ENCODE measurements at places on chromosomes 13 and 19.

DNA sequence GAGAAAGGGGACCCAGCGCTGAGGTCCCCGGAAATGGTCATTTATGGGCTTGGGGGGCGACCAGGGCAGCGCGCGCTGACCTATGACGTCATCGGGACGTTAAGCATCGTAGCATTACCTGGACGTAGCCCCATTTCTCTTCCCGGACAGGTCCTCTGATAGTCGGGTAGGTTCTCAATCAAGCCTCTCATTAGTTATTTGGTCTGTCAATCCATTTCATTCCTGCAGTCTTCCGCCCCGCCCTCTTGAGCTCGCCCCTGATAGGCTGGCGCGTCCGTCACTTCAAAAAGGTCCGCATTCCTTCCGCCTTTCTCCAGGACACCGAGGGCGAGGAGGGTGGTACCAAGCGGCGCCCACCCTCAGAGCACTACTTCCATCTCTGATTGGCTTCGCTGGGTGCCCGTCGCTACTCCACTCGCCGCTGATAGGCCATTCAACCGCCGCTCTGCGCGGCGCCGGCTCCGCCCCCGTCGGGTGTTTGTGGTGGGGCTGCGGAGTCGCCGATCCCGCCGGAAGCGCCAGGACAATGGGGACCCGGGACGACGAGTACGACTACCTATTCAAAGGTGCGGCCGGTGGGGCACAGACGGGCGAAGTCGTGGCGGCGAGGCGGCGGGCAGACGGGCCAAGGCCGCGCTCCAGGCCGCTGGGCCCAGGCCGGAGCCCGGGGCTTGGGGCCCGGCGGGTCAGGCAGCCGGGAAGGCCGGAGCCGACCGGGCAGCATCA is at the start of gene RAB11B:
TSS of gene RAB11B (plus strand) at position 470 of the 726 bp plus-strand sequence. CDS start at position 527, 57 bp downstream.
- peak; percentile 98 for DNase-seq

DNA sequence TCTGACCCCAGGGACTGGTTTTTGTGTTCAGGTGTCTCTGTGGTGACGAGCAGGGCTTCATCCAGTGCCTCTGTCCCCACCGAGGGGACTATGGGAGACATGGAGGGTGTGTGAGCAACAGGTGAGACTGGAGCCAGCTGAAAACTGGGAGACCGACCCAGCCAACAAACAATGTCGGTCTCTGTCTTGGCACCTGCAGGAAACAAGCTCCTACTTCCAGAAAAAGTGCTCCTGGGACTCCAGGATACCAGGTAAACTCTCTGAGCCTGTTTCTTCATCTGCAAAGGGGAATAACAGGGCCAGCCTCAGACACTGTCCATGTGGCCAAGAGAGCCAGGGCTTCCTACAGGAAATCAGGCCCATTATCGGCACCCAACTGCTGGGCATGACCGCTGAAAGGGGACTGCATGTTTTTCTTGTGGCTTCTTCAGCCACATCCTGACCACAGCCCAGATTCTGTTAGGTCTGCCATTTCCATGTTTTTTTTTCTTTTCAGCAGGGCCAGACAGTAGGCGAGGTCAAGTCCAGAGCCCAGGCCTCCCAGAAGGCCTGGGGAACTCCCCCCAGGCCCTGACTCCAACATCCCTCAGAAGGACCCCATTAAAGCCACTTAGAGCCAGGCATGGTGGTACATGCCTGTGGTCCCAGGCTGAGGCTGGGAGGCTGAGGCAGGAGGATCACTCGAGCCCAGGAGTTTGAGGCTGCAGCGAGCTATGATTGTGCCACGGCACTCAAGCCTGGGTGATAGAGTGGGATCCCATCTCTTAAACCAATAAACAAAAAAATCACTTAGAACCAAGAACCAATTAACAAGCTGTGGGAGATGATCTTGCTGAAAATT is 836 bp upstream of the BST2 start:
- no peak for DNase-seq

DNA sequence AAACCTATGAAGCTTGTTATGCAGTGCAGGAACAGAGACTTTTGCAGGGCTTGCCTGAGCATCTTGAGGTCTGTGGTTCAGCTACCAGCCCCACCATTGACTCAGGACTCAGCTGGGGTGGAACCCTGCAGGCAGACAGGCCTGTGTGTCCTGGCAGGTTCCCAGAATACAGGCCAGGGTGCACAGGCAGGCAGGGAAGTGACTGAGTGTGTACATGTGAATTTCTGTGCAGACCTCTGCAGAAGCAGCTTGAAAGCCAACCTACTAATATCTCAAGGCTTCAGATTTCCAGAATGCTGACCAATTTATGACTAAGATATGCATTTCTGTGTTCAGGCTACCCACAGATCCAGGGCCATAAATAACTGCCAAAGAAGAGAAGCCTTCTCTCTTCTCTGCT is 254.4 kb downstream of the DLEU7 start:
- no peak for DNase-seq

- no peak for DNase-seq
Observed at GRCh38 chr19:33191501-33191900, 2.6 kb upstream of the LRP3 start.

DNA sequence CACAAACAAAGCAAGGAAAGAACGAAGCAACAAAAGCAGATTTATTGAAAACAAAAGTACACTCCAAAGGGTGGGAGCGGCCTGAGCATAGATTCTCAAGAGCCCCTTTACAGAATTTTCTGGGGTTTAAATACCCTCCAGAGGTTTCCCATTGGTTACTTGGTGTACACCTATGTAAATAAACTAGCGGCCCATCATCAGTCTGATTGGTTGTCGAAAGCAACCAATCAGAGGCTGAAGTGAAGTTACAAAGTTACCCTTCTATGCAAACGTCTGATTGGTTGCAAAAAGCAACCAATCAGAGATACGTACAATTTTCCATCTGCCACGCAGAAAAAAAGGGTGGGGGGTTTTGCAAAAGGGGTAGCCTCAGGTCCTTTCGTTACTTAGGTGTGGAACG is 96.3 kb upstream of the UBAC2 start:
- DNase-seq, result no peak

DNA sequence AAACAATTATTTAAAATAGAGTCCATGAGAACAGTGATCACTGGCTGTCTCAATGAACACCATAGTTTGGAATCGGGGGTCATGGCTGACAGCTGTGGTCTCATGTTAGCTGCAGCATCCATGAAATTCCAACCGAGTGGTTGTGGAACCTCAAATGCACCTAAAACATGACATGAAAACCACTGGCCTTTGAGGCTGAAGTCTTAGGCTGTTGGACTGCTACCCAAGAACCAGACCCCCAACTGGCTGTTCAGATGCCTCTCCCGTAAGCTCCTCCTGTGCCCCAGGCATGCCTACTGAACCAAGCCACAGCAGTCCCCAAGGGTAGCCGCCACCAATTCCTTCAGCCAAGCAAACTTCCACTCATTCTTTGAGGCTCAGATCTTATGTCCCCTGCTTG is 50.5 kb downstream of the ATP7B start:
- no peak for DNase-seq

- no peak for DNase-seq
Observed at GRCh38 chr19:15467734-15468214, 3.4 kb upstream of the RASAL3 start.

DNA sequence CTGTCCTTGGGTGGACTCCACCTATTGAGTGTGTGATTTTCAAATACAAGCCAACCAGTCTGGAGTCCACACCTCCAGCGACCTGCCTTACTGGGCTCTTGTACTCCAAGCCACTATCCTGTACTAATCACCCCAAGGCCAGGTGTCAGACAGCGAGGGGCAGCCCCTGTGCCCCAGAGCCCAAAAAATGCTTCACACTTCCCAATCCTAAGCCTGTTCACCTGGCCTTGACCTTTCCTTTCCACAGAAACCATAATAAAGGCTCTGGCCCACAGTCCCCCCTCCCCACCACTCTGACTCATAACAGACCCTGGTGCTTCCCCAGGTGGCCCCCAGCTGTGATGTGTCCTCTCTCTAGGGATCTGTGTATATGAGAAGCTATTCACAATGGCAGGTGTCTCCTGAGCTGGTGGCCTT is 3.9 kb downstream of the CD209 start:
- DNase-seq, result no peak

- no peak for DNase-seq
Observed at GRCh38 chr19:39525205-39525604, 7.4 kb downstream of the EID2B start.

- DNase-seq, result no peak
Observed at GRCh38 chr19:10514211-10515145, 2.8 kb downstream of the S1PR5 start.

DNA sequence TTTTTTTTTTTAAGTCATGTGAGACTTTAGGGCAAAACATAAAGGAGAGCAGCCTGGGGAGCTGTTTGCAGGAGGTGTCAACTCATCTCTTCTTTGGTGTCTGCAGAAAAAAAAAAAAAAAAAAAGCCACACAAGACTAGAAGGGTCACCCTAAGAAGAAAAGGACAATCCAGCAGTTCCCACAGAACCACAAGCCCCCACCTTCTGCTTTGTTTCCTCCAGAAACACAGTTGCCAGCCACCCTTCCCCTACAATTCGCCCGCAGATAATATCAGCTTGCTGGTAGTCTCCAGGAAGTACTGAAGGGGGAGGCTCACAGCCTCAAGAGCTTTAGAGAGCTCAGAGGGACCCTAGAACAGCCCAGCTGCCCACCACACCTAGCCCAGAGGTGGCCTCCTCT is 22.3 kb upstream of the ZBTB7A start:
- no peak for DNase-seq

DNA sequence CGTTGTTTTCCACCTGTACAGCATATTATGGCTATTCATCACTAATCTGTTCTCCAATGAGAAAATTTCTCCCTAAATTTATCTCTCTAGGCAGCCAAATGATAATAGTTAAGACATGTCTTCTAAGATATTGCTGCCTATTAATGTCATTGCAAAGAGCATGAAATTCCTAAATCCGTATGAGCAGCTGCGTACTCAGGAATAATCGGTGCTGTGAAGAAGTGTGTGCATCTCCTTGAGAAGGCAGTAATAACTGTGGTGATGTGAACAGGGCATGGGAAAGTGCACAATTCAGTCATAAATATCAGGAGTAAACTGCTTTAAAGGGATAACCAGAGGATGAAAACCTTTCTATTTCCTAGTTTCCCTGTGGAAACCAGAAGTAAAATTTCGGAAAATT is 112.2 kb downstream of the SLITRK5 start:
- no peak for DNase-seq

- DNase-seq, result no peak
Observed at GRCh38 chr13:39283072-39283471, 244.8 kb downstream of the NHLRC3 start.

GRCh38 chr19:17794731-17795494 is at the start of gene B3GNT3:
TSS of gene B3GNT3 (plus strand) at chr19:17795138. CDS start at chr19:17807808, 12,670 bp downstream.
- no peak for DNase-seq

DNA sequence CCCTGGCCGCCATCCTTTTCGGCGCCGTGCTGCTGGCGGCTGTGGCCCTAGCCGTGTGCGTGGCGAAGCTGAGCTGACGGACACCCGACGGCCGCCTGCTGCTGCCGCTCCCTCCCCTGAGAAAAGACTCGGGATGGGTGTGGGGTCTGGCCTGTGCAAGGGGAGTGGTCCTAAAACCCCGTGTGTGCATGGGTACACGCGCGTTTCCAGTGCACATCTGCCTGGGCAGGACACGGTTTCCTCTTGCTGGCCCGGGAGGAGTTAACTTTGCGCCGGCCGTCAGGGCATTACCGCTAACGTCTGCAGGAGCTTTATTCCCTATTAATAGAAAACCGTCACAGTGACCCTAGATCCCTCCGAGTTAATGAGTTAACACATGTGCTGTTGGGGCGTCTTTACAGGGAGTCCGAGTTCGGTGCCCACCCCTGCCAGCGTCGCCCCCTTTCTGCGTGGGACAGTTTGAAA is 1.3 kb downstream of the RGS9BP start:
- DNase-seq, result no peak

DNA sequence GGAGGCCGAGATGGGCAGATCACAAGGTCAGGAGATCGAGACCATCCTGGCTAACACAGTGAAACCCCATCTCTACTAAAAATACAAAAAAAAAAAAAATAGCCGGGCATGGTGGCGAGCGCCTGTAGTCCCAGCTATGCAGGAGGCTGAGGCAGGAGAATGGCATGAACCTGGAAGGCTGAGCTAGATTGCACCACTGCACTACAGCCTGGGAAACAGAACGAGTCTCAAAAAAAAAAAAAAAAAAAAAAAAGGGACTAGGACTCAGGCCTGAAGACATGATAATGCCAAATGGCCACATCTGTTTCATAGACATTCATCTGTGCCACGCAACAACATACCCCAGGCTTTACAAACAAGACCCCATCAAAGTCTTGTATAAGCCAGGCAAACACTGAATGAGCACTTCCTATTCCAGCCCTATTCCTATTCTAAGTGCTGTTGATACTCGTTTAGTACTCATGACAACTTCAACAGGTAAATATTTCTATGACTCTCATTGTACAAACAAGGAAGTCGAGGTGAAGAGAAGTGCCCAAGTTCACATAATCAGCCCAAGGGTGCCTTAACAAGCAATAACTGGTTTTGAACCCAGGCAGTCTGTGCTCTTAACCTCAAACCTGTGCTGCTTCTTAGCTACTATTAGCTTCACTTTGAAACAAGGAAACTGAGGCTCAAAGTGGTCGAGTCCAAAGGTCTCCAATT is 1.7 kb downstream of the B9D2 start:
- DNase-seq, result no peak

- no peak for DNase-seq
Observed at GRCh38 chr19:35871611-35872010, 3.2 kb downstream of the APLP1 start.

DNA sequence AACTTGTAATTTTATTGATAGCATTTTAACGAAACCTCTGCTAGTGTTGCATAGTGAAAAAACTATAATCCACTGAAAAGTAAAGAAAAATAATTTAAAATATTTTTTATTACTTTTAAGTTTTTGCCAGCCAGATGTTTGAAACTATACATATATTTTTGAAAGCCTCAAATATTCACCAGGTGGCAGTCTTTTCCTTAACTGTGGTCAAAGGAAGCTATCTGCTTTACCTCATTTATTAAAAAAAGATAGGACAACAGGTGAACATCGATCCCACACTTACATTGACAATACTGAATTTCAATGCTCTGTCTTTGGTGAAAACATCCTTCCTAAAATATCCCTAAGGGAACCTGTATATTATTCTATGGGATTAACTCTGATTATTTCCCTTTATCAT is 100.5 kb downstream of the TRPC4 start:
- no peak for DNase-seq

DNA sequence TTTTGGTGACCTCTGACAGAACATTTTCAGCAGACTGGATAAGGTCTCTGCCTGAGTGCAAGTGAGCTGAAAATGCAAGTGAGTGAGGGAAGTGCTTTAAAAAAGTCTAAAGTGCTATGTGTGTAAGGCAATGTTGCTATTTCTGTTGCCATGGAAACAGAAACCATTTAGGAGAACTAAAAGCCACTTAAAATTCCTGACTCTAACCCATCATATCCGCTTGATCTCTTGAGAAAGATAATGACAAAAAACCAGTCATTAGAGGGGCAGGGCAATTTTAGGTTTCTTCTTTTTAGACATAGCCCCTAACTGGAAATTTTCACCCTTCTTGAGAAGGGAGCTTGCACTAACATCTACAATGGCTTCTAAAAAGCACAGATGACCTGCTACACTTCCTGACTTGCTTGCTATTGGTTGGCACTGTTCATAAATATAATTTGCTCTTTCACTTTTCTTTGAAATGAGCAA is at the start of gene CYSLTR2:
TSS of gene CYSLTR2 (plus strand) at position 458 of the 468 bp plus-strand sequence. CDS start 52,889 bp downstream, outside the sequence.
- DNase-seq, result no peak

DNA sequence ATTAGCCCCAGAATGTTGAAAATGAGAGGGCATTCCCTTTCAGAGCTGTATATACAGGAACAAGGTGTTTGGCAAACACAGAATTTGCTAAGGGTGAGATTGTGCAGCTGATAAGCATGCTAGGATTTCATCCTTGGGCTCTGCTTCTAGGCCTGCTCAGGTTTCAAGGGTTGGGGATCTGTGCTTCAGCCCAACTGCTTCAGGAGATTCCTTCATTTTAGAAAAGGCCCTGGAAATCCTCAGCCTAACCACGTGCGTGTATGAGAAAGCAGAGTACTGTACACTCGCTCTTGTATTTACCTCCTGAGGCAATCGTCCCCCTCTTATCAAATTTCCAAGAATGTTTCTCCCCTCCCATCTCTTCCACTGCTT is 291.6 kb upstream of the ARGLU1 start:
- no peak for DNase-seq
